NCI-H1417 treated with DMSO at 0.1 percent for 48 hours (cell line): ENCODE measurements at places on chromosomes 6 and 20.

- DNase-seq: no peak
Observed at GRCh38 chr6:32982084-32982701, 13.8 kb downstream of the BRD2 start.

DNA sequence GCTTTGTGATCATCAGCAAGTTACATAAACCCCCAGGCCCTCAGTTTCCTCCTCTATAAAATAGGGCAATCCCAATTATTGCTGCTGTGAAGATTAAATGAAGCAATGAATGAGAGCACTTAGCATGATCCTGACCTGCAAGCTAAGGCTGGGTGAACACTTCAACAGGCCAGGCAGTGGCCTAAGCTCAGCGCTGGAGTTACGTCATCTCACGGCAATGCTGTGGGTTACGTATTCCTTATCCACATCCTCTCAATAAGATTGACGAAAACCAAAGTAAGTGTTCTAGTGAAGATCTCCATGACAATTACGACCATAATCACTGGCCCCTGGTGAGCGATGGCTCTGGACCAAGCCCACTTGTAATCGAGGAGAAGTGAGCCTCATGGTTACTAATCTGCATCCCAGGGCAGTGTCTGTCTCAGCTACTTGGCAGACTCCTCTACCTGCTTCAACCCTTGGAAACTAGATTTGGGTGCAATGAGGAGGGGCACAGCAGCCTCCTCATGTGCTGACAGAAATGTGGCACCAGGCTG, 274.1 kb upstream of the ARID1B start:
- DNase-seq: no peak

DNA sequence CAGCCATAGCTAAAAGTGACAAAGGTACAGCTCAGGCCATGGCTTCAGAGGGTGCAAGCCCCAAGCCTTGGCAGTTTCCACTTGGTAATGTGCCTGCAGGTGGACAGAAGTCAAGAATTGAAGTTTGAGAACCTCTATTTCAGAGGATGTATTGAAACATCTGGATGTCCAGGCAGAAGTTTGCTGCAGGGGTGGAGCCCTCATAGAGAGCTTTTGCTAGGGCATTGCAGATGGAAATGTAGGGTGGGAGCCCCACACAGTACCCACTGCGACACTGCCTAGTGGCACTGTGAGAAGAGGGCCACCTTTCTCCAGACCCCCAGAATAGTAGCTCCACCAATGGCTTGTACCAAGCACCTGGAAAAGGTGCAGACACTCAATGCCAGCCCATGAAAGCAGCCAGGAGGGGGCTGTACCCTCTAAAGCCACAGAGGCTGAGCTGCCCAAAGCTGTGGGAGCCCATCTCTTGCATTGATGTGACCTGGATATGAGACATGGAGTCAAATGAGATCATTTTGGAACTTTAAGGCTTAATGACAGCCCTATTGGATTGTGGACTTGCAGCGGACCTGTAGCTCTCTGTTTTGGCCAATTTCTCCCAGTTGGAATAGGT, 1299.4 kb upstream of the MAP3K7 start:
- DNase-seq: no peak

DNA sequence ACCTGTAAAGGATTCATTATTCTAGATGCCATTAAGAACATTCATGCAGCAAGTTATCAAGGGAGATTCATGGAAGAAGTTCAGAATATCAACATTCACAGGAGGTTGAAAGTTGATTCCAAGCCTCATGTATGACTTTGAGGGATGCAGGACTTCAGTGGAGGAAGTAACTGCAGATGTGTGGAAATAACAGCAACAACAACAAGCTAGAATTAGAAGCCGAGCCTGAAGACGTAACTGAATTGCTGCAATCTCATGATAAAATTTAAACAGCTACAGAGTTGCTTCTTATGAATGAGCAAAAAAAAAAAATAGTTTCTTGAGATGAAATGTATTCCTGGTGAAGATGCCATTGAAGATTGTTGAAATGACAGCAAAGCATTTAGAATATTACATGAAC, 73.3 kb upstream of the NXT1 start:
- no peak for DNase-seq

- no peak for DNase-seq
Observed at GRCh38 chr6:111880181-111880888, 7.1 kb upstream of the FYN start.

DNA sequence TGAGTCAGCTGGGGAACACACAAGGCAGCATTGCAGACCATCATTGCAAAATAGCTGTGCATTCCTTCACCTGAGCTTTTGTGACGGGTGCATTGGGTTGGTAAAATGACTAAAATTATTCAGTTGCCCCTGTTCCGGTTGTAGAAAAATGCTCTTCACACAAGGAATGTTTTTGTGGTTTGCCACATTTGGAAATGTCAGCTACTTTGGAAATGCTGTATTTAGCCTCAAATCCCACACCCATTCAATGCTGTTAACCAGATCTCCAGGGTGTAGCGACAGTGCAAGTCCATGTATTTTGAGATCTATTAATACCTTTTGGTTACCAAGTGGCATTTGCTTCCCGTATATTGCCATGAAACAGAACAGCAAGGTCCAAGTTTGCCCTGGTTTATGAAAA, 201.2 kb downstream of the FOXA2 start:
- DNase-seq: no peak

- DNase-seq: no peak
Observed at GRCh38 chr6:166025149-166025898, 142.3 kb downstream of the TBXT start.

DNA sequence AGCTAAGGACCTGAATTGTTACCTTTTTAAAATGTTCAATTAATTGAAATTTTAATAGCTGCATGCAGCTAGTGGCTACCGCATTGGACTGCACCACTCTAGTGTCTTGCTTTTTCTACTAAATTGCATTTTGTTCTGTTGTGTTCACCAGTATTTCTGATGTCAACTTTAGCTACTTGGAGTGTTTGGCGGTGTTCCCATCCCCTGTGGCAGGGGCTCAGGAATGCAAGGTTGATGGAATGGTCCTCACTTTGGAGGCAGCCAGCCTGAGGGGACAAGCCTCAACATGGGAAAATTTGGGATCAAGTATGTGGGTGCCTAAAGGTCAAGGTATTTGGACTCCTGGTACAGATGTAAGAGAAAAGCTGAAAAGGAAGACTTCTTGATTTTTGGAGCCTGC, 230.1 kb upstream of the PRND start:
- DNase-seq: no peak

- DNase-seq: no peak
Observed at GRCh38 chr20:54535746-54536145, 60.4 kb downstream of the DOK5 start.

GRCh38 chr6:113354204-113354895, 502.8 kb upstream of the MARCKS start:
- no peak for DNase-seq

DNA sequence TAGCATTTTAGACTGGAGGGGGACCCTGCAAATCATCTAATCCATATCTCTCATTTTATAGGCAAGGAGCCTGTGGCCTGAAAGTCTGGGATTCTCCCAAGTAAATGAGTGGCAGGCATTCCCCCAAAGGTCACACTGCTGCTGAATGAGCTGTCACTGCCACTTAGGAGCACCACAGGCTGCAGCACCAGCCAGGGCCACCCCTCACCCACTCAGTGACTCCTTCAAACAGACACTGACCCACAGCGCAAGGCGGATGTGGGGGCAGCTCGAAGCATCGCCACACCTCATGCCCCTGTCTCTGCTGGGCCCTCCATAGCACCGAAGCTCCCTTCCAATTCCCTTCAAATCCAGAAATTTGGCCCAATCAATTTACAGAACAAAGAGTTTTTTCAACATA, 119.9 kb upstream of the ARID1B start:
- no peak for DNase-seq

GRCh38 chr6:113796038-113796437, 61.1 kb upstream of the MARCKS start:
- no peak for DNase-seq

DNA sequence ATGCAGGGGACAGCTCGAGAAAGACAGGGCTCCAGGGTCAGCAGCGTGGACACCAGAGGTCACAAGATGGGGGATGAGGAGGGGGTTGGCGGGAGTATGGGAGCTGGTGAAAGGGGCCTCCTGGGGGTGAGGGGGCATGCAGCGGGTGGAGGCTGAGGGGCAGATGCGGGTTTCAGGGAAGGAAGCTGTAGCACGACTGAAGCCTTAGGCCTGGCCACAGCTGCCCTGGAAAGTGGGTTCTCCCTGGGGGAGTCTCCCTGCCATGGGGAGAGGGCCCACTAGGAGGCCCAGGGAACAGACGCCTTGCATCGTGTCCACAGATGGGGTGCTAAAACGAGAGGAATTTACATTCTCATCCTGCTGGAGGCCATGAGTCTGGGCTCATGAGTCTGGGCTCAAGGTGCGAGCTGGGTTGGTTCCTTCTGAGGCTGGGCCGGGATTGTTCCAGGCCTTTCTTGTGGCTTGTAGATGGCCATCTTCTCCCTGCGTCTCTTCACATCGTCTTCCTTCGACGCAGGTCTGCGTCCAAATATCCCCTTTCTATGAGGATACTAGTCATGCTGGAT, 18.0 kb downstream of the APCDD1L start:
- no peak for DNase-seq

DNA sequence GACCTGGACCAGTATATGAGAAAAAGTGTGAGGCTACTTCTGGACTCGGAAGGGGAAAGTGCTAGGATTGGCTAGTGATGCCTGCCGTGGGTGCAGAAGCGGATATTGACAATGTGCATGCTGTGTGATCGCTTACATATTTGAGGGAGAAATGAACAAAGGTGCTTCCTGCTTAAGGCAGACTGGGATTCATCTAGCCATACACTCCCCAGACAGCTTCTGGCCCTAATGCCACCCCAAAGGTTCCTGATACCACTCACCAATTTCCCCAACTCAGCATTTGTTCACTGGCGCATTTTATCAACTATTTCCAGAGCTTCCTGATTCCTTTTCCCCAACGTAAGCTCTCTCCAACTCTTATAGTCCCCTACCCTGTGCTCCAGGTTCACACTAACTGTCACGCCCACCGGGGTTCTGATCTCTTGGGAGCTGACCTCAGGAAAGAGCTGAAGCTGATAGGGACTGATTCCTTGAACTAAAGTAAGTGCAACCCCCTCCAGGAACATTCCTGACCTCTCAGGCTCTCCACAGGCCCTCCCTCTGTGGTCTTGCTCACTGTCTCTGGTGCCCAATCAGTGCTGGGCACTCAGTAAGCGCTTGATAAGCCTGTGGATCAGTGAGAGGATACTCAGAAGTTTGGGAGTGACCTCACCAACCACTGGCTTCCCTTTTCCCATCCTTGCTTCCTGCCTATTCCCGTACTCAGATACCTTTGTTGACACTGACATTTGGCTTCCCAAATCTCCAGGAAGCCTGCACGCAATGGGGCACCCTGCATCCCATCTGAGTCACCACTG, 73.3 kb downstream of the MRPL14 start:
- DNase-seq: no peak

- DNase-seq: no peak
Observed at GRCh38 chr6:147222160-147222838, 18.1 kb downstream of the STXBP5 start.

DNA sequence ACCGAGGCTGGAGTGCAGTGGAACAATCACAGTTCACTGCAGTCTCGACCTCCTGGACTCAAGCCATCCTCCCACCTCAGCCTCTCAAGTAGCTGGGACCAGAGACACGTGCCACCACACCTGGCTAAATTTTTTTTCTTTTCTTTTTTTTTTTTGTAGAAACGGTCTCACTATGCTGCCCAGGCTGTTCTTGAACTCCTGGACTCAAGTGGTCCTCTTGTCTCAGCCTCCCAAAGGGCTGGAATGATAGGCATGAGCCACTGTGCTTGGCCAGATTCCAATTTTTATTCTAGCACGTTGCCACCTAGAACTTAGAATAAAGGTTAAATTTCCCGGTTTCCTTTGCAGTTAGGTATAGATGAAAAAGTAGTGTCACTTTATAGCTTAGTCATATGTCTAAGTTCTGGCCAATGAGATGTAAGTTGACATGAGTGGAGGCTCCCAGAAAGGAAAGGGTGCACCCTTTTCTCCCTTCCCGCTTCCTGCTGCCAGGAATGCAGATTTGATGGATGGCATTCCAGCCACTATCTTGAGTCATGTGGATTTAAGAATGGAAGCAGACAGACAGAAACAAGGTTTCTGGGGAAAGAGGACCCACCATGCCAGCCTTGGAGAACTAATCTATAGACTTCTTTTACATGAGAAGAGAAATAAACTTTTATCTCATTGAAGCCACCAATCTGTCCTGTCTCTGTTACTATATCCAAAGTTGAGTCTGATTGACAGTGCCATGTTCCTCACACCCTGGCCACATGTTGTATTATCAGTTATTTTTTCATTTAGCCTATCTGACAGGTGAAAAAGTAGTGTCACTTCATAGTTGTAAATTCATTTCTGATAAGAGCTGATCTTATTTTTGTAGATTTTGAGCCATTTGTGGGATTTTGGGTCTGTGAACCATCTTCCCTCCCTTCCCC, 60.6 kb upstream of the NCOA3 start:
- DNase-seq: no peak

GRCh38 chr6:41937861-41938574, 3.6 kb downstream of the CCND3 start:
- no peak for DNase-seq

DNA sequence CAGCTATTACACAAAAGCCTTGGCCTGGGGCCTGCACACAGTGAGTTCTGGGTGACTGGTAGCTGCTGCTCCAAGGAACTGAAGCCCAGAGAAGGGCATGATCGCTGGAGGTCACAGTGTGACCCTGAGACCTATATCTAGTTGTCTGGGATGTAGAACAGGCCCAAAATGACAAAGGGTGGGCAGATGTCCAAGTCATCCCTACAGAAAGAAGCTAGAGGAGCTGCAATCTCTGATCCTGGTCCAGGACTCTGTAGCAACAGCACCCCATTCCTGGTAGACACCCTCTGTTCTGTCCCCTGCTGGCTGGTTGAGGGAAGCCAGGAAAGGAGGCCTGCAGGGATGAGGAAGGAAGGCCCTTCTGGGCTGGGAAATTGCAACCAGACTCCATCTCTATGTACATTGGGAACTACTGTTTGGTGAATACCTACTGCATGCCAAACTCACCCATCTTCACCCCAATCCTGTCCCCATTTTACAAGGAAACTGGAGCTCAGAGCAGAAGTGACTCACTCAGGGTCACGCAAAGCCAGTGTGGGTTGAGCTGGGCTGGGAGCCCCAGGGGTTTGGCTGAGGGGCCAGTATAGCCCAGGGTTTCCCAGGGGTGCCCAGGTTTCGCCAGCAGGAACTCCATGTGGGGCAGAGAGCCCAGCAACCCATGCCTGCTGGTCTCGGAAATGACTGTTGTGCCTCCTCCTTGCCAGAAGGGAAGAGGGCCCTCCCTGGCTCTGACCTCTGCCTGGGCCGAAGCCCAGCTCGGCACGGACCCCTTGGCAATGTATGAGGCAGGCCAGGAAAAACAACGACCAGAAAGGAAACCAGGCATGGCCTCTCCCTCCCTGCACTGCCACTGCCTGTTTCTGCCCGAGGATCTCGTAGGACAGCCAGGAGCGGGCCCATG, 44.9 kb upstream of the TLDC2 start:
- DNase-seq: no peak

DNA sequence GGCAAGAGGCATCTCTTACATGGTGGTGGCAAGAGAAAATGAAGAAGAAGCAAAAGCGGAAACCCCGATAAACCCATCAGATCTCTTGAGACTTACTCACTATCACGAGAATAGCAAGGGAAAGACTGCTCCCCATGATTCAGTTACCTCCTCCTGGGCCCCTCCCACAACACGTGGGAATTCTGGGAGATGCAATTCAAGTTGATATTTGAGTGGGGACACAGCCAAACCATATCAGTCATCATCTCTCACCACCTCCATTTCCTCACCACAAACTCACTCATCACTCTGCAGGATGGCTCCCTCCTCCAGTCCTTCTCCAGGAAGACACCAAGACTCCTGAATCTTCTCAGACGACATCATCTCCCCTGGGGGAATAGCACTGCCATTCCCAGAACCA, 25.8 kb upstream of the SLC16A10 start:
- no peak for DNase-seq

GRCh38 chr6:38708496-38708895, 5.6 kb upstream of the GLO1 start:
- DNase-seq: no peak
